Effector memory CD8-positive, alpha-beta T cell (primary cell): ENCODE measurements at places on chromosomes 11 and 22.

- peak; percentile 10 for DNase-seq
These were observed 65.2 kb upstream of the LMO1 start for GRCh38 chr11:8328848-8329330.

DNA sequence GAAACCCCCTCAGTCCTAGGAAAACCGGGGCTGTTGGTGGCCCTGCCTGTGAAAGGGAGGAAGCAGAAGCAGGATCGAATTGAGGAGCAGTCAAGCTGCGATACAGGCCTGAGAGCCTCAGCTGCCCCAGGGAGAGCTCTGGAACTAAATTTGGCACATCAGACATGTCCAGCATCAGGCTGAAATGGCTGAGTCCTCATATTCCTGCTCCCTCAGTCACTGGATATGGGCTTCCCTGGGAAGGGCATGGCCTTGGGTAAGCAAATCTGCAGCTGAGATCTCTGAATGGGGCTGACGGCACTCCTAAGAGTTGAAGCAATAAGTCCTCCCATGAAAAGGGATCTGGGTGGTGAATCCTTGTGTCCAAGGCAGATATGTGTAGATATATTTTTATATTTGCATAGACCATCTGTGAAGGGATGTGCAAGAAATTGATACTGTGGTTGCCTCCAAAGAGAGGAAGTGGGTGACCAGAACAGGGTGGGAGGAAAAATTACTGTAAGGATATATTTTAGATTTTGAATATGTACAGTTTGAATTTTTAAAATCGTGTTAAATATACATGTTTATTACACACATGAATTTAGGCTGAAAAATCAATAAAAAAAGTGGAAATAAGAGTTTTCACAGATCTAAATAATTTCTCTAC lies 45.5 kb downstream of the APIP start:
- DNase-seq = no peak

GRCh38 chr11:112871909-112872500 lies 89.2 kb upstream of the NCAM1 start:
- DNase-seq = no peak

GRCh38 chr11:77038825-77039326 lies 4.7 kb downstream of the B3GNT6 start:
- DNase-seq = no peak

DNA sequence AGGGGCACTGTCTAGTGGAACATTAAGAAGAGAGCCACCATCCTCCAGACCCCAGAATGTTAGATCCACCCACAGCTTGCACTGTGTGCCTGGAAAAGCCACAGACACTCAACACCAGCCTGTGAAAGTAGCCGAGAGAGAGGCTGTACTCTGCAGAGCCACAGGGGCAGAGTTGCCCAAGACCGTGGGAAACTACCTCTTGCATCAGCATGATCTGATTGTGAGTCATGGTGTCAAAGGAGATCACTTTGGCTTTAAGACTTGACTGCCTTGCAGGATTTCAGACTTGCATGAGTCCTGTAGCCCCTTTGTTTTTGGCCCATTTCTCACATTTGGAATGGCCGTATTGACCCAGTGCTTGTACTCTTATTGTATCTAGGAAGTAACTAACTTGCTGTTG lies 115.9 kb upstream of the CCDC179 start:
- no peak for DNase-seq

DNA sequence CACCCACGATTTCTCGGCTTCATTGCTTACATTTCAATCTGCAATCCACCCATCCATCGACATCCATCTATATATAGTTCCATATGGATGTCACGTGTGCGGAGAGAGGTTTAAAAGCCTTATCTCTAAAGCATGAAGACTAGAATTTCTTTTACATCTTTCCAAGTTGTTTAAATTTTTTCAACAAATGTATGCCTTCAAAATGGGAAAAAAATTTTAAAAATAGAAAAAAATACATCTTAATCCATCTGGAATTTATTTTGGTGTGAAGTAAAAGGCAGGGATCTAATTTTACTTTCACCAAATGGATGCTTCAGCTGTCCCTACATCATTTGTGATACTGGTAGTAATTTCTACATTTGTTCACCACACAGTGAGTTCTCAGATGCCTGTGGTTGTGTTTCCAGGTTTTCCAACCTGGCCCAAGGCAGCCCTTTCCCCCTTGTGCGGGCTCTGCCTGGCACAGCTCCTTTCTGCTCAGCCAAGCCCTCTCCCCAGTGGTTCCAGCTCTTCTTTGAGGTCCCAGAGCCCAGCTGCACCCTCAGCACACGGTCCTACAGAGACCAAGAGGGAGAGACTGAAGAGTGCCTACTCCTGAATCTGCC lies 37.6 kb upstream of the KLHL35 start:
- DNase-seq = no peak

DNA sequence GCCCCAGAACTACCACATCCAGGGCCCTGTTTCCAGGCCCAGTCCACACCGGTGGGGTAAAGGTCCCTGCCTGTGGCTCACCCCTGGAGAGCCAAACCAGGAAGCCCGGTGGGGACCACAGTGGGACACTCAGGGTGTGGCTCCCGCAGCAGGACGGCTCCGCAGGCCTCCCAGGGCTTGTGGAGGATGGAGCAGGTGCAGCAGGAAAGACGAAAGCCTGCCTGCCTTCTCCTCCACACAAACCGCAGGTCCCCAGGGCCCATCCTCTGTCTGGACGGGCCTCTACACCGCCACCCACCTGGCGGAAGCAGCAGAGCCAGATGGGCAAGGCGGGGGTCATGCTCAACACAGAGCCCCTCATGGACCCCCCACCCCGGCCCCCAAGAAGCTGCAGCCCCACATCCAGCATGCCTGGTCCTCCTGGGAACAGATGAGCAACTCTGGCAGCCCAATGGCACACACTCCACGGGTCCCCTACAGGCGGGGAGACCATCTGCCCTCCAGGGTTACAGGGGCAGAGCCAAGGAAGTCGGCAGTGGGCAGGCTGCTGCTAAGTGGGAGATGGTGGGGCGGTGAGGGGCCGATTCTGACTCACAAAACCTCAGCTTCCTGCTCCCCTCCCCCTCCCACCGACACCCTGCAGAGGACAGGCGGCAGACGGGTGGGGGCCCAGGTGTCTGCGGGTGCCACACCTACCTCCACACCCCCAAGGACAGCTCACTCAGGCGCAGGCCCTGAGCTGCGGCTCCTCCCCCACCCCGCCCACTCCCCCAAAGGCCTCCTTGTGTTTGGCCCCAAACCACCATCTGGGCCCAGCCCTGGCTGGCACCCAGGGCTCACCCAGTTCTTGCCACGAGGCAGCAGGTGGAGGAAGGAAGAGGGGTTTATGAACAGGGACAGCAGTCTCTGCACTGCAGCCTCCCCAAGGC lies 5.2 kb downstream of the SBF1 start:
- DNase-seq = peak; percentile 99

- DNase-seq = no peak
These were observed 44.9 kb upstream of the SLC25A18 start for GRCh38 chr22:17518406-17518805.

GRCh38 chr22:36954251-36955014 lies 41.0 kb downstream of the CSF2RB start:
- DNase-seq = no peak

DNA sequence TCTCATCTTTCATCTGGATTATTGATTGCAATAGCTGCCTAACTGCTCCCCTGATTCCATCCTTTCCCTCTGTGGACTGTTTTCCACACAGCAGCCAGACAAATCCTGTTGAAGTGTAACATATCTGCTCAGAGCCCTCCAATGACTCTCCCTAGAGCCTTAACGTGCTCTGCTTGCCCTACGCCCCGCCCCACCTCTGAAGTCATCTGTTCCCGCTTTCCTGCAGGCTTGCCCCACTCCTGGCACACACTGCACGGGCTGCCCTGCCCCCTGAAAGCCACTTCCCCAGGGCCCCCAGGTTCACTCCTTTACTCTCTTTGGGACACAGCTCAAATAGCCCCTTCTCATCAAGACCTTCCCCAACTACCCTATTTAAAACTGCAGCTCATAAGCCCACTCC lies 59.5 kb downstream of the NECTIN1 start:
- no peak for DNase-seq

- DNase-seq = peak; percentile 5
These were observed 12.5 kb downstream of the MPZL3 start for GRCh38 chr11:118239509-118240205.

GRCh38 chr11:57476757-57477506 lies 16.6 kb downstream of the RTN4RL2 start:
- no peak for DNase-seq

DNA sequence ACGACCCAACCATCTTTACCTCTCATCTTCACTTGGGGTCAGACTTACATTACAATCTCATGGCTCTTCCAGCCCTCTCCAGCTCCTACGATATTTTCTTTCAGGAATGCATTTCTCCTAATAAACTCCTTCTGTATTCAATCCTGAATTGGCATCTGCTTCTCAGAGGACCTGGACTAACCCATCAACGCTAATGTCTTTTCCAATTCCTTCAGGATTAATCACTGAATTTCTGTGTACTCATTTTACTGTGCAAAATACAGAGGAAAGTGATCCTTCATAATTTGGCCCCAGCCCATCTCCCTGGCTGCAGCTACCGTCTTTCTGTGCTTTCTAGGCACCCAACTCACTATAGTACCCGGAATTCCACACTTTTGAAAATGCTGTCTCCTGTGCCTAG lies 239.2 kb downstream of the METTL15 start:
- DNase-seq = no peak

DNA sequence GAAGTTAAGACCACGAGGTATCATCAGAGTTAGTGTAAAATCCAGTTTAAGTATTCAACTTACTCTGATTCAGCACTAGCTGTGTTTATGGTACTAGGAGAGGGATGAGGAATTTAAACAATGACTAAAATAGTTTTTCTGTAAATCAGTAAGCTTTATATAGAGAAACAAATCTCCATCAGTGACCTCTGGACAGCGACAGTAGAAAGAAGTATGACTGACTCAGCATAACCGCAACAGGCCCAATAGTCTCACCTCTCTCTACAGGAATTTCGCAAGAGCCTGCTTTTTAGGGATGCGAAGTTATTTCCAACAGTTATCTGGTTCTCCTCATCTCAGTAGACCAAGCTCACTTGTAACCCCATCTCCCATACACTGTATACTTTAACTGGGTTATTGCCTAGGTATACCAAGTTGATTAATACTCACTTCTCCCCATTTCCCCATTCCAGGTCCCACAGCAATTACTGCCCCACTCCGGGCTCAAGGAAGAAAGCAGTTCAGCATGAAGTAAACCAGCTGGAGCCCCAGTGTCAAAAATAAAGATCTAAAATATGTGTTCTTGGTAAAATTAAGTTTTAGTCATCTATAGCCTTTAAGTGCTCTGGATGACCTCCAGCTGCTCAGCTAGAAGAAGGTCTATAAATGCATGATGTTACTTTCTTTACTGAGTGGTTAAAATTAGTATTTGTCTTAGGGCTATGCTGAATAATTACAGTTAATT lies 770.6 kb upstream of the CCDC90B start:
- no peak for DNase-seq

DNA sequence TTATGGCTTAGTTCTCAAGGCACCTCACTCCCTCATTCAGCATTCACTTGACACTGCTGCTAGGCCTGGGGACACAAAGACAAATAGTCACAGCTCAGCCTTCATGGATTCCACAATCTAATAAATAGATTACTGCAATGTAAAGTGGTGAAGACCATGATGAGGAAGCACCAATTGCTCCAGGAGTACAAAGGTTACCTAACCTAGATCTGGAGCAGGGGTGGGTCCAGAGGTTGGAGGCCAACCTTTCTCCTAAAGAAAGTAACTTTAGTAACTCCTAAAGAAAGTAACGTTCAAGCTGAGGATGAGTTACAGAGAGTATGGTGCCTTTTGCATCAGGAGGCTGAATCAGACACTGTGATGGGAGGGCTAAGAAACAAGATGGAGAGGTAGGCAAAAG lies 4.1 kb downstream of the TRIM3 start:
- no peak for DNase-seq

DNA sequence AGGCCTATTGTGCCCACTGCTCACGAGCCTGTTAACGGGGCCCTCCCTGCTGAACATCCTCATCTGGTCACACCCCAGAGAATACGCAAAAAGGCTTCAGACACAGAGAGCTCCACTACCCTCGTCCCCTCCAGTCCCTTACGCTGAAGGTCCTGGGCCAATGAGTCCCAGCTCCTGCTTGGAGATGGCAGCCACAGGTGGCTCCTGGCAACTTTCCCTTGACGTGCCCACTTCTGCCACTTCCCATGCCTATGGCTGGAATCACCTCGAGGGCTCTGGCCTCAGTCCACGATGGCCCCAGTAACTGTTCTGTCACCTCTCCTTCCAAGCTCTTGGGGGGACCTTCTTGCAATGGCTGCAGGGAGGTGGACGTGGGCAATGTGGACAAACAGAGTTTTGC lies 12.7 kb downstream of the PHF21B start:
- no peak for DNase-seq

DNA sequence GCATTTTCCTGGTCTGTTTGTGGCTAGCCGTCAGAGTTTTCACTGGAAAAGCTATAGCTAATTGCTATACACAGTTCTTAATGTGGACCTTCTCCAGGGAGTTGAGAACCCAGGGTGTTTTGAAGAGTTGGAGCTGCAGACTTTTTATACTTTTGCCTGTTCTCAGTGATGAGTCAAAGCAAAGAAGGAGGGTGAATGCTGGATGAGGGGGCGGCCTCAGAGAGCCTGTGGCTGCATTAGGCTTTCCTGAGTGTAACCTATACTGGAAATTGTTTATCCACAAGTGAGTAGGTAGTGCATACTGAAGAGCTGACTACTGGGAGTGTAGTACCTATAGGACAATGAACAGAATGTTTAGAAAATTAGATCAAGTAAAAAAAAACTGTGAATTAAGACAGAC lies 79.7 kb upstream of the HORMAD2 start:
- DNase-seq = no peak

DNA sequence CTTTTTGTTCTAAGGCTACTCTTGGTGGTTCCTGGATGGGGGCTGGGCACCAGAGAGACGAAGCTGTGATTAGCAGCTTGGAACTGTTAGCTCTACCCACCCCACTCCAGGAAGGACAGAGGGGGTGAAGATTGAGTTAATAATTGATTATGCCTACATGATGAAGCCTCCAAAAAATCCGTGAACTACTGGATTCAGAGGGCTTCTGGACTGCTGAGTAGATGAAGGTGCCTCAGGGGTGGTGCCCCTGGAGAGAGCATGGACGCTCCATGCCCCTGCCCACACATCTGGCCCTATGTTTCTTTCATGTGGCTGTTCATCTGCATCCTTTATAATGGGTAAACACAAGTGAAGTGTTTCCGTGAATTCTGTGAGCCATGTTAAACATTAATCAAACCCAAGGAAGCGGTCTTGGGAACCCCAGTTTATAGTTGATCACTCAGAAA lies 47.3 kb upstream of the CYP2D6 start:
- DNase-seq = no peak

GRCh38 chr11:77187111-77187750 lies 59.2 kb downstream of the MYO7A start:
- DNase-seq = no peak

DNA sequence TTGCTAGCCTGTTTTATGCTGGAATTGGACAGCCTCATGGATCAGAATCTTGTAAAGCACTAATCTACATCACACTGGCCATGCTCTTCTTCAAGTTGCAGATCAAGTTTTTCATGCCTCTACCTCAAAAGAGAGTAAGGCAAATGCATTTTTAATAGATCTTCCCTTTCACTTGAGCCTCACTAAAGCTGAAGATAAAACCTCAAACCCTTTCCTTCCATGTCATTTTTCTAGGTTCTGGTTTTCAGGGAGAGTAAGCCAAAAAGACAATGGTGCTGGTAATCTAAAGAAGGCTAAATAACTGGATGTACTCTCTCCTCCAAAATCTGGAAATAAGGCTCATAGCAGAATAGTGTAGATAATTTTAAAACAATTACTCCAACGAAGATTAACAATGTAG lies 28.3 kb downstream of the POU2AF1 start:
- no peak for DNase-seq

- DNase-seq = no peak
These were observed 156.0 kb downstream of the MPPED1 start for GRCh38 chr22:43567691-43568324.

- DNase-seq = no peak
These were observed 8.9 kb downstream of the SUSD2 start for GRCh38 chr22:24190159-24190540.
